SK-N-SH treated with all-trans-retinoic acid at 6 μM for 48 hours (cell line): ENCODE measurements at places on chromosomes 2 and 18.

- peak; percentile 94 for ATAC-seq
Observed at GRCh38 chr2:75465317-75465984, 95.3 kb downstream of the EVA1A start.

DNA sequence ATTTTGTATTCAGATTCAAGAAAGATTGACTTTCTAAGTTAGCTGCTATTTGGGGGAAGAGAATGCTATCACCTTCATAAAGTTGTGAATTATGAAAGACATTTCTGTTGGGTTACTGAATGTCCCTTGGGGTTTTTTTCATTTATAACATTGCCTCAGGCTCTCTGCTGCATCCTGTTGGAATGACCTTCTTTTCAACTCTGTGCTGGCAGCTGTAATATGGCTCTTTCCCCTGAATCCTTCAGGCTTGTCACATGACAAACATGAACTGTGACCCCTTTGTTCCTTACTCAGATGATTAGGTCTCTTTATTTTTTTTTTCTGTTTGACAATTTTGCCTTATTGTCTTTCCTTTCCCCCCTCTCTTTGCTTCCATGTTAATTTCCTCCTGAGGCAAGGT, 159.8 kb downstream of the TAF4B start:
- no peak for ATAC-seq

- no peak for ATAC-seq
Observed at GRCh38 chr2:26559044-26559405, 81.1 kb upstream of the OTOF start.

DNA sequence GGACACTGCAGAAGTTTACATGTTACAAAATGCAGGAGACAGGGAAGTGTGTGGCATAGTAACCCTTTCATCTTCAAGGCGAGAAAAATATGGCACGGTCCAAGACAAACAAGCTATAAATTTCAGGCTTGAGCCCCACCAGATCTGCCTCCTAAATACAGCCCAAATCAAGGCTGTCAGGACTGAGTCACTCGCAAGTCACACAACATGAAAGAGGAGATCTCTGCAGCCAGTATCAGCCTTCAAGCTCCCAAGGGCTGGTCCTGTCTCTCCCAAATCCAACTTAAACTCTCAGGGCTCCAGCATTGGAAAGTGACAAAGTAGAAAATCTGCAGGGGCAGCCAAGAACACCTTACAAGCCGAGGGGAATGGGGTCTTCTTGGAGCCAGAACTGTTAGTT, 106.3 kb upstream of the GATA6 start:
- no peak for ATAC-seq
